Occipital lobe (tissue), 3 donors: ENCODE measurements at places on chromosomes 3 and 15. TPM values are rescaled to one million over a fixed set of nuclear protein-coding genes. Genes with fewer than 3 reads are reported as not detected.
A peak's percentile ranks its signal among the peaks of the same experiment; 100 is the strongest.

DNA sequence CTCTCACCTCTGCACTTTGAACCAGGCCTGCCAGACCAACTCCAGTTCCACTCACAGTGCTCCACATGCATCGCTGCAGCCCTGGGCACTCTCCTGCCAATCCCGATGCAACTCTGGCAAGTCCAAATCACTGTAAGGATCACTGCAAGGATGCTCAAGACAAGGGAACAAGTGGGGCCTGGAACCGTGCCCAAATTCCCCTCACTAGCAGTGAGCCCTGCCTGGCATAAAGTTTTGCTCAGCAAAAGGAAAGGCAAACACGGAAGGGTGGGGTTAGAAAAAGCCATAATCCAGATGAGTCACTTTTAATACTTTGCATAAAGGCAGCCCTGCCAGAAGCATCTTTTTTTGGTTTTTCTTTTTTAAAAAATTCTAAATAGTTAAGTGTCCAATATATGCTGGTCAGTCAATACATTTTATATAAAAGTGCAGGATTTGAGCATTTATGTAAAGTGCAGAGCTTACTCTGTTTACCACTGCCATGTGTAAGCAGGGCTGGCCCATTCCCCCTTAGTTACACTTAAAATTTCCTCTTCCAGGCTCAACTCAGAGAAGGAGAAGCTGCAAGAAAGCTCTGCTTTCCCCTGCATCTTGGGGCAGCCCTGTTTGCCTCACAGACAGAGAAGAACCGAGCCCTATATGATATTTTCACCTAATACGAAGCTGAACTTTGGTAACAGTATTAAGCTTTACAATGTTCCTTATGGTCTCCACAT, 102.2 kb downstream of the CD47 start:
- no peak for DNase-seq

- no peak for DNase-seq
These were observed 15.3 kb upstream of the AGBL1 start for GRCh38 chr15:86064326-86064725.

The ATP13A5 gene
- total RNA-seq = under 0.01 TPM

DNA sequence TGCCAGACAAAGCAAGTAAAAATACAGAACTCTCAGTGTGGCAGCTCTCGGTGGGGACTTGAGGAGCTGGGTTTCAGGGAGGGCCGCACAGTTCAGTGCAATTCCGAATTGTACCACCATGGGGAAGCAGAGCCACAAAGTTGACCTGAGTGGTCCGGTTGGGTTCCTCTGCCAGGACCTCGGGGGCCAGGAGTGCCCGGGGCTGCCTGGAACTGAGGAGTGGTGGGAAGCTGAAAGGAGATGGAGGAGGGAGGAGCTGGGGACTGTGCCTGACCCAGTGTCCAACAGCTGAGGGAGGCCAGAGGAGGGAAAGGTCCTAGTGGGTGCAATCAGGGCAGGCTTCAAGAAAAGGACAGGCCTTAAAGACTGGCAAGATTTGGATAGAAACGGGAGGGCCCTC, 32.2 kb upstream of the TRH start:
- peak; percentile 32 for DNase-seq

GRCh38 chr3:71862371-71863140, 77.6 kb upstream of the PROK2 start:
- DNase-seq = no peak

The COL8A1 gene
- total RNA-seq = 0.62 TPM

- no peak for DNase-seq
These were observed 79.6 kb downstream of the IGF2BP2 start for GRCh38 chr3:185744997-185745843.

GRCh38 chr15:57591237-57591821, 375 bp upstream of the MYZAP start:
- DNase-seq = no peak

The HIGD2B gene
- total RNA-seq = 0.47 TPM

DNA sequence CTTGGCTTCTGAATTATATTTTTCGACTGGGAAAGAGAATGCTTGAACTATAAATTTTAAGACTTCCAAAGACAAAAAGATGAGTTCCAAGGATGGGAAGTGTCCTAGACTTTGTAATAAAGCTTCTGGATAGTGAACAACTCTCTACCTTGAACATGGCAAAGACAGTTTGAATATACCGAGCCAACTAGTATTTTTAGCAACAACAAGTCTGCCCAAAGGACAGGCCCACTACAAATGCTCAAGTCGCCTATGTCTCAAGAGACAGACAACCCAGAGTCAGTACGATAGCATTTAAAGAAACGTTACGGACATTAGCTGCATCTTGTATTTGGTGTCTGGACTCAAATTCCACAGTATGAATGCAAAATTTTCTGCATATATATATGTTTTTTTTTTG, 175.3 kb upstream of the SLC2A2 start:
- DNase-seq = no peak

DNA sequence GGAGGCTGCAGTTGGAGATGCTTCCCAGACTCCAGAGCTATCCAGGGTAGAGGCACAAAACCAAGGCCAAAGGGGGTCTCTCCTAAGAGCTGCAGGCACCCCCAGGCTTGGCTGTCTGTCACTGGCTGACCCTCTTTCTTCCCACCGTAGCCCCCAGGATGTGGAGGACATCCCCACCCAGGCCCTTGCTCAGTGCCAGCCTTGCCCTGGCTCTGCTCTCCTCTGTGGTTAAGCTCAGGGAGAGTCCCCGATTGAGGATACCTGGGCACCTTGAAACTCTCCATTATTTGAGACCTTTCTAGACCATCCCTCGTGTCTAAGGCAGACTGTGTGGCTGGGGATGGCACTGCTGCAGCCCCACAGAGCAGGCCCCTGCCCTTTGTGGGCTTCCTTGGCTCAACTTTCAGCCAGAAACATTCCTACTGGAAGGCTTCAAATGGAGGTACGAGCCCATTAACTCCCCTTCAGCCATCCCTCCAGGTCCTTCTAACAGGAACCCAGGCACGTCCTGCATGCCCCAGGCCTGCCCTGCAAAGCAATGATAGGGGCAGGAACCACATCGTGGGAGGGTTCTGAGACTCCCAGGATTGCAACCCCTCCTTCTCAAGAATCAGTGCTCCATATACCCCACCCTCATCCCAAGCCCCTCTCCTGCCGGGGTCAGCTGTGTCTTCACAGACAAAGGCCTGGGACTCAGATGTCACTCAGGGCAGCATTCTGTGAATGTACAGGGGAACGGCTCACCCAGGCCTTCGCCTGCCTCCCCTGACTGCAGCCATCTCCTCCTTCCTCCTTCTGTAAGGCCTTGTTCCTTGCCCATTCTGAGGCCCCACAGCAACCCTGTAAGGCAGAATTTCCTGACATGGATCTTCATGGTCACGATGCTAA, 102.9 kb upstream of the ABHD17C start:
- DNase-seq = no peak

The DOCK3 gene
- total RNA-seq = 42.6 TPM

The CCDC39 gene
- total RNA-seq = 0.62 TPM

- DNase-seq = no peak
These were observed 113.3 kb downstream of the PDCD6IP start for GRCh38 chr3:33911525-33912322.

The MINDY4B gene
- total RNA-seq = not detected

The ARPIN gene
- total RNA-seq = 15.9 TPM

GRCh38 chr15:50262533-50262932, 3.0 kb downstream of the HDC start:
- no peak for DNase-seq

DNA sequence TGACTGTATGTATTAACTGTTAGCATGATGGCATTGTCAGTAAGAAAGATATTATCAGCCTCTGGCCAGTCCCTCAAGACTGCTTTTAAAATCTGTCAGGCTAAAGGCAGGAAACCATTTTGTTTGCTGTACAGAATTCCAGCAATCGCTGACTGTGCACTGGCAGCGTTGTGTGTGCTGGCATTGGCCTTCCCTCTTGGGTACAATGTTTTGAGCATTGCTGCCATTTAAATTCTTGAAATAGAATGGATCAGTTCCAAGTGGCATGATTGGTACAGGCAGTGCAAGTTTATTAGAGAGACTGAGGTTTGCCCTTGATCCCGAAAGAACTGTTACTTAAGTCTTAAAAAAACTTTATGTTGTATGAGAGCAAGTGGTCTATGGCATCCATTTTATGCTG, 788.7 kb downstream of the OTOL1 start:
- no peak for DNase-seq

DNA sequence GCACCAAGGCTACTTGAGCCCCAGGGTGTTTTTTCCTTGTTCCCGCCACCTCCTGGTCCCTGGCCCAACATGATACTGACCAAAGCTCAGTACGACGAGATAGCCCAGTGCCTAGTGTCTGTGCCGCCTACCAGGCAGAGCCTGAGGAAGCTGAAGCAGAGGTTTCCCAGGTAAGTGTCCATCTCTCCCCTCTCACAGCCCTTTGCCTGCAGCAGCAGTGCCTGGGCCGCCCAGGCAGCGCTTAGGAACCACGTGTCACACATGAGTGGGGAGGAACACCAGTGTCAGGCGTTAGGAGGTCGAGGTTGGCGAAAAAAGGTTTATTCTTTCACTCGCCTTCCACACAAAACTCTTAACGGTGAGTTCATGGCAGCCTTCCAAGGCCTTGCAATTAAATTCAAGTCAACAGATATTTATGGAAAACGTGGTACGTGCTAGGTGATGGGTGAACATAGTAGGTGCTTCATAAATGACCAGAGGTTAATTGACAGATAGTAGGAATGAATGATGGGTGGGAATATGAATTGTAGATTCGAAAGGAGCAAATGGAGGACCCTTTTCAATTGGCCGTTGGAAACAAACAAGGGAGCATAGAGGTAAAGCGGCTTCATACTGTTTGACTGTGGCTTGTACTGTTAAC, 486 bp downstream of the CDIN1 start:
- DNase-seq = no peak

The LEO1 gene
- 42.1 TPM for total RNA-seq

DNA sequence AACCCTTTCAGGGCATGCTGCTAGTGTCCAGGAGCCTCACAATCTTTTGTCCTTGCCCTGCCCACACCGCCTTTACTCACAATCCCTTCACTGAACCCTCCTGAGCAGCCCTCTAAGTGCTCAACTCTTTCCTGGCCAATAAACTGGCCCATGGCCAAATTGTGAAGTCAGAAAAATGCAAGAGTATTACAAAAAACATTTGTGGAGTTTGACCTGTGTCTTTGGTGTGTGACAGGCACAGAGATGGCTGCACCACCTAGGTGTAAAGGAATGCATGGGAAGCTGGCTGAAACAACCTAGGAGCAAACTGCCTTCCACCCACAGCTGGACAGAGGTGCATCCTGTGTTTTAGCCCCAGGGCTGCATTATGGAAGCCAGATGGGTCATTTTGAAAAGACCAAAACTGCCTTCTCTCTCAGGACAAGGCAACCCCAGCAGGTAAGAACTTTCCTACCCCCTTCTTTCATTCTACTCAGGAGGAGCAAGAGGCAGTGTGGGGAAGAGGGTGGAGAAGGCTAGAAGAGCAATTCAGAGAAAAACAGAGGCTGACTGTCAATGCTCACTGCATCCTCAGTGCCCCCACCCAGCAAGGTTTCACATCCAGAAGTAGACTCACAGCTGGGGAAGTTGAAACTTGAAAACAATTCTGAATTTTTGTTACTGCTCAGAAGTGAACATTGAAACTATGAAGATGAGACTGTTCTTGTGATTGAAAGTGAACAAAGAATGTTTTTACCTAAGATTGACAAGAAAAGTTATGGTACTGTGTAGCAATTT, 78.6 kb downstream of the TRIM42 start:
- DNase-seq = no peak

- no peak for DNase-seq
These were observed 916 bp downstream of the IDH3A start for GRCh38 chr15:78149805-78150751.

- no peak for DNase-seq
These were observed 4.1 kb upstream of the PAK6 start for GRCh38 chr15:40234783-40235182.

- DNase-seq = no peak
These were observed 13.4 kb upstream of the TRAK1 start for GRCh38 chr3:42077785-42078184.

DNA sequence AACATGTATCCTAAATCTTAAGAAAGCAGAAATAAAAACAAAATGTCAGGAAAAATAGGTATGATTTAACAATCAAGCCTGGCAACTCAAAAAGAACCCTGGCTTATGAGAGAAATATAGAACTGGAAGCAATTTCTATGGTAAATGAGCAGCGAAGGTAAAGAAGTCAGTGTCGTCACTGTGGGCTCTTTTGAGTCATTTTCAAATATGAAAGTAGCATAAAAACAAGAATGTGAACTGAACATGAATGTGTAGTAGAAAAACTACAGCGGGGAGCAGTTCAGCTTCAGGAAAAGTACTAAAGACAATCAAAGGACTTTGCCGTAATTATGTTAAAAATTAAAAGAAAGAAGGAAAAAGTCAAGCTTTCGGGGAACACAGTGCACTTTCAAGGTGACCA, 17.5 kb downstream of the LSG1 start:
- no peak for DNase-seq

The PAK2 gene
- total RNA-seq = 54.4 TPM

The CMSS1 gene
- total RNA-seq = 13.3 TPM

DNA sequence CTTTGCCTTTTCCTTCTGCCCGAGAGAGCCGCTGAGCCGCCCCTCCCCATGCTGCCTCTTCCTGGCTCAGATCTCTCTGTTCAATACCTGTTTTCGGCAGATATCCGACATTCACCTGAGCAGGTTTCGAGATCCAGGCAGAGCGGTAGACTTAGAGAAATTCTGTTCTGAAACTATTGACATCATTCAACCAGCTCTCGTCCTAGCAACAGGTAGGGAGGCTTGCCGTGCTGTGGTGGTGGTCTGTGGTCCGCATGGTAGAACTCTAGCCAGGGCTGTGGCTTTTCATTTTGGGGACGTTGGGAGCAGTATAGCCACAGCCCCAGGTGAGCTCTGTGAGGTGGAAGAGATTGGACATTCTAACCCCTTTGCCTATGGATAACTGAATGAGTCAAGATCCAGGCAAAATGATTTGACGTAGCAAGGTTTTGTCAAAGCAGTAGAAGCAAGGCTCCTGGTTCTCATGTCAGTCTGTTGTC, 810 bp downstream of the TMEM62 start:
- DNase-seq = no peak
